Activated naive CD4-positive, alpha-beta T cell treated with anti-CD3 and anti-CD28 coated beads, Interleukin-2, amount 50 U/mL, for 72 hours (primary cell): ENCODE measurements at places on chromosomes 1 and 21. TPM values are rescaled to one million over a fixed set of nuclear protein-coding genes. Genes with fewer than 3 reads are reported as not detected.

Gene RNU1-1
- 1,082 TPM for total RNA-seq

Gene RNF223
- not detected for total RNA-seq

Gene BMP8B
- 0.11 TPM for total RNA-seq

Gene OR2T4
- not detected for total RNA-seq

Gene OR10J4
- total RNA-seq, result not detected

Gene CHRM3
- total RNA-seq, result not detected

Gene NES
- not detected for total RNA-seq

Gene SLAMF7
- total RNA-seq, result 70.9 TPM
